ENCODE measurements at places on chromosomes 11 and 22. TPM values are rescaled to one million over a fixed set of nuclear protein-coding genes. Genes with fewer than 3 reads are reported as not detected.

The DAGLA gene
- 1.2 TPM for total RNA-seq

- peak; percentile 4 for DNase-seq
These were observed 142.9 kb downstream of the CRYBB2 start for GRCh38 chr22:25362215-25362882.

GRCh38 chr11:105538588-105538987 is 71.3 kb upstream of the GRIA4 start:
- no peak for DNase-seq

GRCh38 chr11:42974510-42975179 is 337.2 kb upstream of the API5 start:
- no peak for DNase-seq

Measured in A172 (cell line).